ENCODE measurements at places on chromosomes 1 and 21.

- peak; percentile 72 for DNase-seq
These were observed 84.9 kb upstream of the CD1D start for GRCh38 chr1:158095737-158096335.

DNA sequence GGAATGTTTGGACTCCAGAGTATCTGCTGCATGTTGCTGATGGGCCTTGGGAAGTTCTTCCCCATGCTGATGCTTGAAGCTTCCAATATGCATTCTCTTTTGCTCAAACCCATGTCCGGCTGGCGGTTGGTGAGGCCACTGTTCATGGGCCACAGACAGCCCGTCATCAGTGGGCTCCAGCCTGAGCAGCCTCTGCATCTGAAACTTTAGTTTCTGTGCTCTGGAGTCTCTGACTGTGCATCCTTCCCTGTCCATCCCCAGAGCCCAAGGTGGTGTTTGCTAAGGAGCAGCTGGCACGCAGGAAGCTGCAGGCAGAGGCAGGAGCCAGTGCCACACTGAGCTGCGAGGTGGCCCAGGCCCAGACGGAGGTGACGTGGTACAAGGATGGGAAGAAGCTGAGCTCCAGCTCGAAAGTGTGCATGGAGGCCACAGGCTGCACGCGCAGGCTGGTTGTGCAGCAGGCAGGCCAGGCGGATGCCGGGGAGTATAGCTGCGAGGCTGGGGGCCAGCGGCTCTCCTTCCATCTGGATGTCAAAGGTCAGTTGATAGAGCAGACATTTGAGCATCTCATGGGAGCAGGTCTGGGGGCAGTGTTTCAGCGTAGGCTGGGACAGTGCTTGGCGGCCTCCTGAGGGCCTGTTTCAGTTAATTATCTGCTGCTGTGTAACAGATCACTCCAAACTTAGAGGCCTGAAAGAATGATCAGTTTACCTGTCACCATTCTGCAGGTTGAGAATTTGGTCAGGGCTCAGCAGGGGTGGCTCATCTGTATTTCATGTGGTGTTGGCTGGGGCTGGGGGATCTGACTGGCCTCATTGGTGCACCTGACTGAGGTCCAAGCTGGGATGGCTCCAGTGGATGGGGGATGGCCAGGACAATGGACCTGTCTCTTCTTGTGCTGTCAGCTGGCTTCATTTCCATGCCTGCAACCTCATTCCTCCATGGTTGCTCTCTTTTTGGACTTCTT is 16.6 kb downstream of the OBSCN start:
- DNase-seq = no peak

DNA sequence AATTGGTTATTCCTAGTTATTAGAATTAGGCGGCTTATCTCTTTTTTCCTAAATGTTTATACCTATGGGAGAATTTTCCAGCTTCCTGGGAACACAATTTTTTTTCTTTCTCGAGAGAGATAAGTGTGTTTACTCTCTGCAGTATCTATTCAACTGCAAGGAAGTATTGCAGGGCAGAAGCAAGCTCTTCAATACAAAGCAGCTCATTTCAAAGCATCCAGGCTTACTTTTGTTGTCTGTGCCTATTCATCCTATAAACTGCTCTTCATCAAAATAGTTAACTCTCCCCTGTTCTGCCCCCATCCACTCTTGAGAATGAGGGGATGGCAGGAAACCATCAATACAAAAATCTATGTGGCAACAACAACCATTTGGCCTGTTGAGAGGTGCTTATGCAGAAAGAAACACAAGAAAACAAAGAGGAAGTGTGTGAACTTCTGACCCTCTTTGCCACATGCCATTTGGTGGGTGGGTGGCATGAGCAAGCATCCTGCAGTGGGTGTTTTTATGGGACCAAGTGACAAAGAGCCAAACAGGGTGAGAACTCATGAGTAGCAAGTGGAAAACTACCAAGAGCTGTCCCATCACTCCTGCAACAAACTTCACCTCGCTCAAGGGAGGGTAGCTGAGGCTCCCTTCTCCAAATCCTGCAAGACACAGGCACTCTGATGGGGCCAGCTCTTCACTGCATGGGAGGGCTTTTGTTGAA is 50.6 kb upstream of the MRPS6 start:
- DNase-seq = peak; percentile 58

GRCh38 chr1:193549081-193549480 is 362.7 kb upstream of the B3GALT2 start:
- DNase-seq = no peak

GRCh38 chr1:245412306-245412705 is 257.5 kb downstream of the KIF26B start:
- DNase-seq = no peak

DNA sequence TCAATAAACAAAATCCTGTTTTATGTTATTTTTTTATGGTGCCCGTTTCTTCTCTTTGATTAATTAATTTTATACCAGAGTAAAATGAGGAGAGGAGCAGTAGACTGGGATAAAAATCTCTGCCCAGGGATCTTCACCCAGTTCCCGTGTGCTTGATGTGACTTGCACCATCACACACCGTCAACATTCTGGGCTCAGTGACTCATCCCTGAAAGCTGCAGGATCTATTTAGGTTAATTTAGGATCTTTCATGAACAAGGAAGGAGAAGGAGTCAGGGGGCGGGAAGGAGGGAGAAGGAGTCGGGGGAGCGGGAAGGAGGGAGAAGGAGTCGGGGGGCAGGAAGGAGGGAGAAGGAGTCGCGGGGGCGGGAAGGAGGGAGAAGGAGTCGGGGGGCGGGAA is 182.4 kb downstream of the SMYD3 start:
- no peak for DNase-seq

- DNase-seq = no peak
These were observed 779.0 kb upstream of the ADGRL4 start for GRCh38 chr1:79785561-79785960.

DNA sequence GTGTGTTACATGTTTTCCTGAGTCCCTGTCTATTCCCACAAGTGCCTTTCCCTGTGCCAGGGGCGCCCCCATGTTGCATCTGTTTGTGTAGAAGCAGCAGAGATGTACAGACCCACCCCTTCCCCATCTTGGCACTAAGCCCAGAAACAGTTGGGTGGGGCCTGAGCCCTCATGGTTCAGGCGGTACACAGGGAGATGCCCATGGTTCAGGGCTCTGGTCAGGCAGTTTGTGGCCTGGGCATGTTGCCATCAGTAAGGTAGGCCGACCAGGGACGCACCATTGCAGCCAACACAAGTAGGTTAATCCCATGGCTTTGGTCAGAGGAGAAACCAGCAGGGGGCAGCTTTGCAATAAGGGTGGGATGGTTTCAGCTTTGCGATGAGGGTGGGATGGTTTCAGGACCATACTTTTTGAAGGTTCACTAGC is 914 bp upstream of the ADGRB2 start:
- DNase-seq = peak; percentile 58

DNA sequence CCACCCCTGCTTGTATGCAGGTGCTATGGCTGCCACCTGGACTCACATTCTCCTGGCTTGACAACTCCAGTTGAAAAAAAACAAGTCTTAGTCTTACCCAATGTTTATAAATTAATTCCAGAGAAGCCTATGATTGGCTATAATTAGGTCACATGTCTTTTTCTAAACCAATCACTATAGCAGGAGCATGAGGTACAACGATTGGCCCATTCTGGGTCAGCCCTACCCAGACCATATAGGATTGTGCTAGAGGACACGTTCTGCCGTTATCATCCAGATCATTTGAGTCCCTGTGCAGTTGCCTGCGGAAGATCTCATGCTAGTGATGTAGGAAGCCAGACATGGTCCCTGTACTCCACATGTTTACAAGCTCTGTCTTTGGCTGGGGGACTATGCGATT is 41.9 kb upstream of the PARP1 start:
- no peak for DNase-seq

GRCh38 chr21:14548779-14549178 is 2.7 kb upstream of the SAMSN1 start:
- DNase-seq = no peak

GRCh38 chr1:178599087-178599486 is 86.2 kb downstream of the TEX35 start:
- DNase-seq = peak; percentile 72

DNA sequence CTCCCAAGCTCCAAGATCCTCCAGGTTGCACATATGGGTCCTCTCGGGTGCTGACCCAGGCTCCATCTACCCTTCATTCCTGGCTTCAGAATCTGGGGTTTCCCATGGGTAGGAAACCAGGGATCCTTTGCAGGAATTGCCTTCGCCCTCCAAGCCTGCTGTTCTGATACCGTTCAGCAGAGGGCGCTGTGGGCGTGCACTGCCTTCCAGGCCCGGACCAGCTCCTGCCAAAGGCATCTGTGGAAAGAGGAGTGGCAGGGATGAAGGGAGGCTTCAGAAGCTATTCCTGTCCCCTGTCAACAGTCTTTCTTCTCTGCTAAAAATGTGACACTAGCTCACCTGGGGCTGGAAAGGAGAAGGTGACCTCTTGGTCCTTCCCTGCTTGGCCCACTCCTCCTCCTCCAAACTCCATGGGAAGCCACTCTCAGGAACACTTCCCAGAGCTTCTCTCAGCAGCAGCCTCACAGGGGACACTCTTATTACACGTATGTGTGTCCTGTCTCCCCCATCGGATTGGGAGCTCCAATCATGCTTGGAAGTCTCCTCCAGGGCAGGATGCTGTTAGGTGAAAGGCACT is 71.2 kb downstream of the VWA5B1 start:
- DNase-seq = peak; percentile 34

- no peak for DNase-seq
These were observed 40.8 kb upstream of the POFUT2 start for GRCh38 chr21:45328198-45329091.

DNA sequence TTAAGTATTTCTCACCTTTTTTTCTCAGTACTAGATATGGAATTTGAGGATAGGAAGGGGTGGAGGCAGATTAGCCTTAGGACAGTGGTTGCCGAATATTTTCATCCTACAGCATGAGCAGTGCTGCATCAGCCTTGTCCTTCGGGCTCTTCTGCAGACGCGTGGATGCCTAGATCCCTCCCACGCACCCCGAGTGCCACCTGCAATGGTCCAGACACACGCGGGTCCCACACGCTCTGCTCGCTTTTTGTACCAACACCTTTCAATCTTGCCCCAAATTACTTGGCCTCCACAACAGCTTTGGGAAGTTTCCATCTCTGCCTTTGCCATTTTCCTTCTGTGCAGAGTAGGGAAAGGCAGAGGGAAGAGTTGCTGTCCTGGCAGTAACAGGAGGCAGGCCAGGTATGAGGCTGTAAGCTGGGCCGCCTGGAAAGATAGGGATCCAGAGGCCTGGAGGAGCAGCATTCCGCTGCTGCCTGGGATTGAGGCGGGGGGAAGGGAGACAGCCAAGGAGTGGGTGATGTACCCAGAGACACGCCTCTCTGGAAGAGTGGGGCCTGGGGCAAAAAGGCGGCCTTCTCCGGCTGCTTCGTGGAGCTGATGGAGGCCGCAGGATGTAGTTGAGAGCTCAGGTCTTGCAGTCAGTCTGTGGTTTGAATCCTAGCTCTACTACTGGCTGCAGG is 467.7 kb downstream of the KIF26B start:
- DNase-seq = no peak

DNA sequence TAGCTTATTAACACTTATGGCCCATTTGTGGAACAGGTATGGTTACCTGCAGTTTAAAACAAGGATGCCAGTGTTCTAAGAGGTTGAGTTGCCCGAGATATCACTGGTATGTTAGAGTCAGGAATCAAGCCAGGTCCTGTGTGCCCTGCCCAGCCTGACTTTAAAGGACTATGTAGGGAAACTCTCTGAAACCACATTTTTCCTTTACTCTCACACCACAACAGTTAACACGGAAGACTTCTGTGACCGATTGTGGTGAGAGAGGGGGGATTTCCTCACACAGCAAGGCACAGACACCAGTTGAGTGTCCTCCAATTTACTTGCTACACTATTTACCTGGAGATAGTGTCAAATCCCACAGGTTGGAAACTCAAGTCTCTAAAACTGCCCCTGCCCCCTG is 47.8 kb downstream of the UCK2 start:
- no peak for DNase-seq

DNA sequence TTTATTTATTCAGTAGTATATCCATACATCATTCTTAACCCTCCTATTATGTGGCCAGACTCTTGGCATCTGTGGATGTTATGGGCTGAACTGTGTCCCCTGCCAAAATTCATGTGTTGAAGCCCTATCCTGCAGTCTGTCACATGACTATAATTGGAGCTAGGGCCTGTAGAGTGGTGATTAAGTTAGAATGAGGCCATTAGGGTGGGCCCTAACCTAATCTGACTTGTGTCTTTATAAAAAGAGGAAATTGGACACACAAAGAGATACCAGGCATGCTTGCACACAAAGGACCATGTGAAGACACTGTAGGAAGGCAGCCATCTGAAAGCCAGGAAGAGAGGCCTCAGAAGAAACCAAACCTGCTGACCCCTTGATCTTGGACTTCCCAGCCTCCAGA is 6.6 kb downstream of the ZMYND12 start:
- no peak for DNase-seq

DNA sequence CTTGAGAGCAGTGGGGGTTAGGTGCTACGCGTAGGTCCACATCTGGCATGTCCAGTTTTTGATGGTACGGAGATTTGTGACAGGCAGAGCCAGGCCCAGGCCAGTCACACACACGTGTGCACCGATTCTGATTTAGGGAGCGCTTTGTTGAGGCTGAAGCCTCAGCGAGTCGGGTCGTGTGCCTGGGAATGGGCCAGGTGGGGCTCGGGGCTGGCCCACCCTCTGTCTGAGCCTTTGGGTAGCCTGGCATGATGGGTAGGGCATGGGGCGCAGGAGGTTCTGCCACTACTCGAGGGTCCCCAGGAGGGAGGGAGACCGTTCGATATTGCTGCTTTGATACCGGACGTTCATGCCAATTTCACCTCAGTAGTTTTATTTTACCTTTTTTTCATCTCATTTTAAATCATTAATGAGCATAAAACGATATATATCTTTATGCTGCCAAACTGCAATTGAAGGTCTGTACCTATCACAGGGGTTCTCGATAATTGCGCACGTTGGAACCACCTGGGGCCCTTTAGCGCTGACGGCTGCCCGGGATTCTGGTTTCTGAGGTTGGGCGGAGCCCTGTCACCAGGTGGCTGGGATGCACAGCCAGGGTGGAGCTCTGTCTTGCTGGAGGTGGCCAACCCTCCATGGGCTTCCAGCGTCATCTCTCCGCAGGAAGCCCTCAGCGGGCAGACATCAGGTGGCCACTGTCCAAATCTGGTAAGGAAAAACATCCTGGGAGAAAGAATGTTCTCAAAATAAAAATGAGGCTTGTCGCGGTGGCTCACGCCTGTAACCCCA is 71.9 kb downstream of the SCCPDH start:
- DNase-seq = no peak

GRCh38 chr1:203267347-203267846 is 37.9 kb upstream of the BTG2 start:
- DNase-seq = peak; percentile 94

- no peak for DNase-seq
These were observed 29.6 kb downstream of the RGS5 start for GRCh38 chr1:163173121-163173520.

DNA sequence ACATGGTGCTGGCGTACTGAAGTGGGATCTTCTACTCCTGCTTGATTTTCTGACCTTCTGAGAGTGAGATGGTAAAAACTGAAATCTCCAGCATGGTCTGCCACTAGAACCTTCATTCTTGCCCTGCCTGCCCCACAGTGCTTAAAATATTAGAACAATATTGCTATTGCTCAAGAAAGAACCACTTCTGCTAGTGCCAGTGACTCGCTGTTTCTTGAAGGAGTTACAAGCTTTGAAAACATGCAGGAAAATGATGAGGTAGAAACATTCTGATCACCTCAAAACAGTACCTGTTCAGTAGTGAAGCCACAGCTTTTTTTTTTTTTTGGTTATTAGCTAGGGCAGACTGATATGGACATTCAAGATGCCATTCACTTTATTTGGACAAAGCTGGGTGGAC is 95.3 kb downstream of the BACH1 start:
- DNase-seq = no peak

Data from NAMALWA (cell line).